Bone marrow (tissue), 2 donors: ENCODE measurements at places on chromosomes 12 and 14.

GRCh38 chr12:121443193-121443870 lies 43.4 kb downstream of the RNF34 start:
- no peak for DNase-seq

GRCh38 chr12:130667421-130667960 lies 48.6 kb downstream of the RIMBP2 start:
- DNase-seq = no peak

DNA sequence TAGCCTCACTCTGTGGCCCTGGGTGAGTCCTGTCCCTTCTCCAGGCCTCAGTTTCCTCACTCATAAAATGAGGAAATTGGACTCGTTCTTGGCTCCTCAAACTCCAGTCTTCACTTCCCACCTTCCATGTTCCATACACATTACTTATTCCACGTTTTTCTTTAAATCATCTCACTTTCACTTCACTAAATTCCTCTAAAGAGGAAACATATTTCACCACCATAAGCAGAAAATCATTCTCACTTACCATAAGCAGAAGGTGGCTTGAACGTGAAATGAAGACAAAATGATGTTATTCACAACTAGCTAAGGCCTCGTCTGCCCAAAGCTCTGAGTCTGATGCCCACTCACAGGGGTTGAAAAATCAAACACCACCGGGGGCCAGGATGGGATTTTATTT lies 278.3 kb downstream of the ADGRD1 start:
- DNase-seq = no peak

DNA sequence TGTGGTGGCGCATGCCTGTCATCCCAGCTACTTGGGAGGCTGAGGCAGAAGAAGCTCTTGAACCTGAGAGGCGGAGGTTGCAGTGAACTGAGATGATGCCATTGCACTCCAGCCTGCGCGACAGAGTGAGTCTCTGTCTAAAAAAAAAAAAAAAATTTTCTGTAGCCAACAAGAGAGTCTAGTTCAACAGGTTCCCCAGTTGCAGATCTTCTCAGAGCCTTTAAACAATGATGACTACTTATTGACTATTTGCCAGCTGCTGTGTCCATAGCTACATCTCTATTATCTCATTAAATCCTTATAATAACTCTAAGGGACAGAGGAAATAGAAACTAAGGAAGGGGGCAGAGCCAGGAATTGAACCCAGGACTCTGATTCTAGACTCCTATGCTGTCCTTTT lies 15.2 kb upstream of the MYL2 start:
- no peak for DNase-seq

DNA sequence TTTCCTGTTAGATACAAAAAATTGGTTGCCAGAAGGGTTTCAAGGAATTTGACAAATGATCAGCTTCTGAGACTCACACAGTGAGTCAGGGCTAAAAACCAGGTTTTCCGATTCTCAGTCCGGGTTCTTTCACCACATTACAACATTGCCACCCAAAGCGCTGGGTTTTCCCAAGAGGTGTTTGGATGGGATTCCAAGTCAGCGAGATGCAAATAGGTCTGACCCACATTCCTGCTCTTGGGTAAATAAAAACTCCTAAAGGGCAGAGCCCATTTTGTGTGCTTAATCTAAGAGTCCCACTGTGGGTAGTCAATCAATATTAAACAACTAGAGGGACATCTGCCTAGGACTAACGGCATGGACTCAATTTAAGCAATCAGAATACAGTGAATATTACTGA lies 5.4 kb upstream of the RIC8B start:
- no peak for DNase-seq

- DNase-seq = no peak
Measured at GRCh38 chr14:20345366-20345765, 1.9 kb downstream of the PARP2 start.

DNA sequence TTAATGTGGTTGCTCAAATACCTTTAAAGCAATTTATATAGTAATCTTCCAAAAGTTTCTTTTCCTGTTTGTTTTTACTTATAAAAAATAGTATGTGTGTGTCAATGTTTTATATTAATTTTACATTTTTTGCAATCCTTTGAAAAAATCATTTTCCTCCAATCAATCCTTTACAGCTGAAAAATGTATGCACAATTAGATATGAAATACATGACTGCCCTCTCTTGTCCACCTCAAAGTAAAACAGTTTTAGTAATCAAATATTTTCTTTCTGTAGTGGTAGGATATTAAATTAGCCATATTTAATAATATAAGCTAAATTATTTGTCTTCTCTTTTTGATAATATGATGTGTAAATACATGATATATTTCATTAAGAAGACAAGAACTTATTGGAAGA lies 269.9 kb downstream of the ADAMTS20 start:
- DNase-seq = no peak

DNA sequence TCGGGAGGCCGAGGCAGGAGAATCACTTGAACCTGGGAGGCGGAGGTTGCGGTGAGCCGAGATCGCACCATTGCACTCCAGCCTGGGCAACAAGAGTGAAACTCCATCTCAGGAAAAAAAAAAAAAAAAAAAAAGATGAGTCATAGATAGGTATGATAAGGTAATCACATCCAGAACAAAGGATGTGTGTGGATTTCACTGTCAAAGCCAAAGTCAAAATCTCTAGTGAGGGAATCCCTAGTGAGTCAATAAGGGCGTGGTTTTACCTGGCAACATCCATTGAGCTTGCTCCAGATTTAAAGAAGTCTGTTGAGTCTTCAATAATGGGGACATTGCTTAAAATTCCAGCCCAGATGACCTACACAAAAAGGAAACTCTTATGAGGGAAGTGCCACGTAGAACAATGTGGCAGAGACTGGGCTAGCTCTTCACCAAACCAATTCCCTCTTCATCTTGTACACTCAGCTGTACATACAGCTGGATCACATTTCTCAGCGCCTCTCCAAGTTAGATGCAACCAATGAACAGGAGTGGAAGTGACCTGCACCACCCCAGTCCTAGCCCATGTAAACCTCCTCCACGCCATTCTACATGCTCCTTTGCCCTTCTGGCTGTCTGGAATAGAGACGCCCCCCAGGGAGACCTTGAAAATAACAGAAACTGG lies 23.4 kb downstream of the ALDH1L2 start:
- DNase-seq = no peak

DNA sequence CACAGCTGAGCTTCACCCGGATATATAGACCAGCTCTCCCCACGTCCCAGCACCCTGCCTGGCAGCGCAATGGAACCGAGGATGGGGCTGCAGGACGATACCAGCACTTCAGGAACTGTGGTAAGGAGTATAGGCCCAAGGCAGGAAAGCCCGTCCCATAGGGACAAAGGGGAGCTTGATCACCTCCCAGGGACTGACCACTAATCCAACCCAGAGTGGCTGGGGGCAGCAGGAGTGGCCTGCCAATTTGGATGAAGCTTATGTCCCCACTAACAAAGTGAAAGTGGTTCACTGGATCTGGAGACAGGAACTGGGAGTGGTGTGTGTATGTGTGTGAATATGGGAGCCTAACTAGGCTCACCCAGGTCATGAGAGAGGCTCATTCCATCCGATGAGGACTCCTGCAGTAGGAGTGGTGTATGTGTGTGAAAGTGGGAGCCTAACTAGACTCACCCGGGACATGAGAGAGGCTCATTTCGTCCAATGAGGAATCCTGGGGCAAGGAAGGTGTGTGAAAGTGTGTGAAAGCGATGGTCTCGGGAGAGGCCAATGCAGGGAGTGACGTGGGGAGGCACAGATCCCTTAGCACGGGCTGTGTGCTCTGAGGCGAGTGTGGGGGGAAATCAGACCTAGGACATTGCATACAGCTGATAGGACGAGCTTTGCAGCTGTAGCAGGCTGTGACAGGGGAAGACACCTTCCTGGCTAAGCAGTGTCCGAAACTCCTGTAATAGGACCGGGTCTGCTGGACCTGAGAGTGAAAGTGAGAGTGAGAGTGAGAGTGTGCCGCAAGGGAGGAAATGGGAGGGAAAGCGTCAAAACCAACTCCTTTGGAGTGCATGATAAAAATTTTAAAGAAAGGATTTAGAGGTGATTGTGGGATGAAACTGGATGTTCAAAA lies 25.7 kb downstream of the KLRK1 start:
- no peak for DNase-seq

- no peak for DNase-seq
Measured at GRCh38 chr14:68539241-68539737, 253.6 kb downstream of the ZFP36L1 start.

DNA sequence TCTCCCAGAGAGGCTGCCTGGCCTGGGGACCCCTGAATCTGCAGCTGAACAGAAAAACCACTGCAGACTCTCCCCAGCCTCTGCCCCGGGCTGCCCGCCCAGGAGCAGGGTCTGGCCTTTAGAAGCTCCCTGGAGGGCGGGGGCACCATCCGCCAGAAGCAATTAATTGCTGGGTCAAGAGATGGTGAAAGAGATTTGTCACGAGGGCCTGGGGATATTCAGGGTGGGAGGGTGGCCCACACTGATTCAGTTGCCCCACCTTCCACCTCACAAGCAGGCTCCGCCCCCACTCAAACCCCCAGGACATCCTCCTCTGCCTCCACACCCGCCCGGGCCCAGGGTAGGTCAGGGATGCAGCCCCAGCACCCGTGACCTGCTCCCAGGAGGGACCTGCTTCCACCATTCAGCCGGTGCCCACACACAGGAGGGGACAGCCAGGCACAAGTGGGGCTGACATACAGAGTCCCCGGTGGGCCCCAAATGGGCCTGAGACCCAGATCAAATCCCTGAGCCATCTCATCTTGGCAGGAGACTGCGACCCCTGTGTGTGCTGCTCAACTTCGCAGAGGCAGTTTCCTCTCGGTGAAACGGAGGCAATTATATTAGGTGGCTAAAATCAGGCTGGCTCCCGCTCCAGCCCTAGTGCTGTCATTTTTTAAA lies 23.0 kb downstream of the NCOR2 start:
- DNase-seq = no peak

- DNase-seq = no peak
Measured at GRCh38 chr12:40197590-40197989, 27.2 kb upstream of the LRRK2 start.

DNA sequence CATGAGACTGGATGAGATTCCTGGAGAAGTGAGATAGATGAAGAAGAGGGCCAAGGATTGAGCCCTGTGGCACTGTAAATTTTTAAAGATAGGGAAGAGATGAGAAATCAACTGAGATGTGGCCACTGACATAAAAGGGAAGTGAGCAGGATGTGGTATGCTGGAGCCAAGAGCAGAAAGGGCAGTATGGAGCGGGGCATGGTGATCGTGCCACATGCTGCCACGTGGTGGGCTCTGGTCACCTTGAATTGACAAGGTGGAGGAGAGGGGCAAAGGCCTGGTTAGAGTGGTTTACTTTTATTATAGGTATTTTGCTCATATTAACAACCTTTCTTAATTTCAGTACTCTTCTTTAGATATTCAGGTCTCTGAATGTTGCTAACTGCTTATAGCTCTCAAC lies 257.9 kb downstream of the NEDD1 start:
- DNase-seq = no peak

DNA sequence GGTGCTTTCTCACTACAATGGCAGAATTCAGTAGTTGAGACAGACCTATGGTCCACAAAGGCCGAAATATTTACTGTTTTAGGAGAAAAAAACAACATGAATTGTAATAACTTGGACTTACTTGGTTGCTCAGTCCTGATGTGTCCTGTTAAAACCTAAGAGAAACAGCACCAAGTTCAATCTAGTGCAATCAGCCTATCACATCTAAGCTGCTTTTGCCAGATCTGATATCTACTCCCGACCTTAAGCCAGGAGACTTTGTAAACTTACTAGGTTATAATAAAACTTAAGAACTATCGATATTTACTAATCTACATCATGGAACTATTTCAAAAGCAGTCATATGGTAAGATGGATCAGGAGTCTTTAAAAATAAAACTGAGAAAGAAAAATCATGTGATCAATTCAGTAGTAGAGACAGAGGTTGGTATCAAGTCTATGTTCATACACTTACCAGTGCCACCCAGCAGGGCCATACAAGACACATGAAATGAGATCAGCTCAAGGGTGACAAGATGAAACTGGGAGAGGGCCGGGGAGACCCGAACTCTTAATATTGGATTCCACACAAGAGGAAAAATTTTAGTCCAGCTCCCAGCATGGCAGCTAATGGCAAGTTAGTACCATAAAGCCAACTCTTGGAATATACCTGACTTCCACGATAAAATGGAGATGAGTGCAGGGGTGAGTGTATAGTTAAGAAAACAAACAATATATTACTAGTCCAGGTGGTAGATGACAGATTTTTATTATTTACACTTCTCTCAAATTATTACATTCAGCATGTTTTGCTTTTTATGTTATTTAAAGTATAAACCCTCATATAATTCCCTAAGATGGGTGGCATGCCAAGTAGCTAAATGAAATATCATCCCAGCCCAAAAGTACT lies 27.5 kb downstream of the NUDT4 start:
- no peak for DNase-seq

DNA sequence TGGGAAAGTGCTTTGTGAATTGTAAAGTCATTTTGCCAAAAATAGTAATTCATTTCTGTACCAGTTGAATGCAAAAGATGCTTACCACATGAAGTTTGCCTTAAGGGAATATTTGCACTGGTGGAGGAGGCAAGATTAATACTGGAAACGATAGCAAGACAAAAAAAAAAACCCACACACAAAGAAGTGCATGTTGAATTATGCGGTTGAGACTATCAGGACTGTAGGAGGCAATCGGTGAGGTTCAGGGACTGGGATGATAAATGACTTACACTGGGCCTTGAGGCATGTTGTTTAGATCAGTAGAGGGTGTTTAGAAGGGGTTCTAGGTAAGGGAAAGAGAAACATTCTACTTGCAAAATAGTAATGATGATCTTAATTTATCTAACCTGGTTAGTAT lies 142.2 kb upstream of the HMGA2 start:
- DNase-seq = no peak

GRCh38 chr14:105384605-105385321 lies 13.6 kb upstream of the TEX22 start:
- DNase-seq = no peak

DNA sequence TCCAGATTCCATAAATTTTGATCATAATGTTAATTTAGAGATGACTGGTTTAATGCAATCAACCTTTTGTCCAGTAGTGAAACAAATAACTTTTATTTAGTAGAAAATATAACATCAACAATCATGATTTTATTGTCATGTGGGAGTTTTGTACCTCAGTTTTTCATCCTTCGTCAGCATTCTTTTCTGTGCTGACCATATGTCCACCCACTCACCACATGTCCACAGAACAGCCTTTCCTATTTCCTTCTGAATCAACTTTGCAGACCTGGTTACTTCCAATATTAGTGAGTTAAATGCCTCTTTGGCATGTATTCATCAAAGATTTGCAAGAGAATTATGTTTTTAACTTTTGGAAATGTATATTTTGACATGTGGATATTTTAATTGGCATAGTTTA lies 36.8 kb upstream of the CNTN1 start:
- DNase-seq = no peak
